CD4-positive, alpha-beta T cell treated with Interleukin-2 at 100 ng/mL for 4 hours (primary cell): ENCODE measurements at places on chromosomes 12 and 14.

DNA sequence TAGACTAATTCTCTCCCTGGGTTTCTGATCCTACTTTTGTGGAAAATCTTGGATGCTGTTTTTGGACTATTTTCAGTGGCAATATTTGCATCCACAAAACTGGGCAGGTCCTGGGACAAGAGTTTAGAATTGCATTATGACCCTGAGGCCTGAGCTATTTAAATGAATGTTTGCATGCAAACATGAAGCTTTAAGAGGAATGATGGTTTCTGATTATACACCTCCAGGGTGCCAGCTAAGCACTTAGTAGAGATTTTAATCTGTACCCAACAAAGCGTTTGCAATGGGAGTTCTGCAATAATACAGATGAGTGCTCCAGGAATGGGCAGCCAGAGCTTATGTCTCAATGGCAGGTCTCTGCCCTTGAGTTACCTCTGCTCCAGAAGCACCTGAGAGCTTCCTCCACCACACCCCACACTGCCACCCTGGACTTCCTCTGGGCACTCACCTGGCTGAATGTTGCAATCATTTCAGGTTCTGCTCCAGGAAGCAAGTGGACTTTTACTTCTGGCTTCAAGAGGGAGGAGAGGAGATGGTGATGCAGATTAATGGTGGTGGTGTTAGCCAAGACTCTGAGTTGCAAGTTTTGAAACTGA is 6.0 kb upstream of the SPTLC2 start:
- DNase-seq: no peak

GRCh38 chr14:74615735-74616134 is 3.7 kb upstream of the LTBP2 start:
- DNase-seq: no peak

- no peak for DNase-seq
Measured at GRCh38 chr12:130645751-130646150, 70.3 kb downstream of the RIMBP2 start.

DNA sequence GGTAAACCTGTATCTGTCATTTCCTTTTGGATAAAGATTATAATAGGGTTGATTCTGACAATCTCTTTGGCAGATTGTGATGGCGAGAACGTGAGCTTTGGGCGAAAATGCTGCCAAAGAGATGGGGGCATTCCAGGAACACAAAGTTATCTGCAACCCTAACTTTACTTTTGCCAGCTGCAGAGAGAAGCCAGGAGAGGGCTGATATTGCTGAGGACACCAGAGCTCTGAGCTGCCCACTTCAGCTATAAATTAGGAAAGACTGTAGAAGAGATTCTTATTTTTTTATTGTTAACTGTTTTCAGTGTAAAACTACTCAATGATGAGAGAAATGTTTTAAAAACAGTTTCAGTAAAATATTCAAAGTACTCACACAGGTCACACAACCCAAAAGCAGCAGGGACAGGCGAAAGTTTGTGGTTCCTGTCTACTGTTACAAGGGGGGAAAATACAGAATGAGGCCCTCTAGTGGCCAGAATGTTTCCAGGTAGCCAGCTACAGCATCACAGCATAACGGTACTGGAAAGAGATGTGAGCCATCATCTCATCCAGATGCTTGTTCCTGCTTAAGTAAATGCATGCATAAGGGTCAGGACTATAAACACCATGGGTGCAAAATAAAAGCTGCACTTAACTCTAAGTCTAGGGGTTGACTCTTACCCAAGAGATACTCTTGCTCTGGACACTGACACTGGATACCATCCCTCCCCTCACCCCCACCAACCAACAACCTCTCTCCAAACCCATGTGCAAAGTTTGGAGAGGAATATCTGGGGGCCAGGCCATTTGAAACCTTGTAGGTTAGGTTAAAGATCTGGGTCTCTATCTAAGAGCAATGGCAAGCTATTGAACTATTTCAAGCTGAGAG is 498.4 kb downstream of the RMST start:
- DNase-seq: peak; percentile 8

DNA sequence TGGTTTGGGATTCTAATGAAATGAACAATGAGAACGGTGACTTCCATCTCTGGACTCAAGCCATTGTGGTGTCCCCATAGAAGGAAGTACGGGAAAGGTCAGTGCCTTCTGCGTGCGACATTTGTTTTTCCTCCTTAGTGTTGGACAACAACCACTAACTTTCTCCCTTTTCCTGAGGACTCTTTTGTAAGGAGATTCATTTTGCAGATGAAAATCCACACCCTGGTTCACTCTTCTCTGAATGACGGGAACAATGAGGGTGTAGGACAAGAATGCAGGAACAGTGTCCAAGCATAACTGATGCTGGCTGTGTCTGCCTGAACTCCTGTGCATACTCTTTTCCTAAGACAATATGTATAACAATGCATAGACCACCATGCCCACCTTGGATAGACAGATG is 176.4 kb downstream of the STXBP6 start:
- DNase-seq: no peak

DNA sequence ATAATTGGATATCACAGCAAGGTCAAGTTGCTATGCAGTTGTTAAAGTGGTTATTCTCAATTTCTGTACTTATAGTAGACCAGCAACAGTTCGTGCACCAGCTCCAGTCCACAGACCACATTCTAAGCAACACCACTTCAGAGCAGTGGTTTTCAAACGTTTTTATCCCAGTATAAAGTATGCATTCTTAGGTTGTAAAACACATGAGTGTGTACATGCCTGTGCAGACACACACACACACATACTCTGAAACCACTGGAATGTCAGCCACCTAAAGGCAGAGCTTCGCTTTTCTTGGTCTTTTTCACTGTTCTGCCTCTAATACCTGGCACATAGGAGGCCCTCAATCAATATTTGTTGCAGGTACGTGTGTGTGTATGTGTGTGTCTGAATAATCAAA is 22.2 kb upstream of the C12orf71 start:
- no peak for DNase-seq
